Activated CD8-positive, alpha-beta T cell treated with anti-CD3 and anti-CD28 coated beads, Interleukin-2, amount 10 ng/mL, durations not matched to agents 7 days and 5 days (primary cell): ENCODE measurements at places on chromosomes 3 and 15.
A peak's percentile ranks its signal among the peaks of the same experiment; 100 is the strongest.

- DNase-seq = peak; percentile 53
These were observed 370.7 kb upstream of the SLCO3A1 start for GRCh38 chr15:91482799-91483198.

- no peak for DNase-seq
These were observed 692.3 kb downstream of the ZPLD1 start for GRCh38 chr3:103127098-103127630.

- no peak for DNase-seq
These were observed 50.5 kb upstream of the FBN1 start for GRCh38 chr15:48695827-48696573.

DNA sequence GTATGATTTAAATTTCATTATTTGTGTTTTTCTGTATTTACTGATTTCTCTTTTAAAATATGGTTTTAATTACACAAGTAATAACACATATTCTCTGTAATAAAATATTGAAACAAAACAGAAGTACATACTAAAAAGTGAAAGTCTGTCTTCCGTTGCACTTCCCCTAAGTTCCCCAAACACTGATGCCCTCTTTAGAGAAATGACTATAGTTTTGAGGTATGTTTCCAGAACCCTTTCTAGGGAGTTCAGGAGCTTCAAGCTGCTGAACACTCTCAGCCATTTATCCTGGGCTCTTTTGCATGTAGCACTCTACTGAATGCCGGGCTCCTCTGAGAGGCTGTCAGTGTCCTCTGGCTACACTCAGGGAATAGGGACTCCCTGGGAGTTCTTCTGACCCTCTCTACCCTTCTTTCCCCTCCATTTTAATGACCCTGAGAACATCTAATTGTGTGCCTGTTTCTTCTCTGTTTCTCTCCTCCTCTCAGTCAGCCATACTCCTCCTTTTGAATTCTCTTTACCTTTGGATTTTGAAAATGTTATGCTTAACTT, 60.4 kb upstream of the KCNAB1 start:
- no peak for DNase-seq

- DNase-seq = peak; percentile 47
These were observed 6.0 kb upstream of the PLCB2 start for GRCh38 chr15:40313531-40314398.

GRCh38 chr3:62659660-62660059, 215.6 kb downstream of the CADPS start:
- DNase-seq = no peak

GRCh38 chr3:129037093-129037419, 23.5 kb upstream of the GP9 start:
- DNase-seq = no peak

DNA sequence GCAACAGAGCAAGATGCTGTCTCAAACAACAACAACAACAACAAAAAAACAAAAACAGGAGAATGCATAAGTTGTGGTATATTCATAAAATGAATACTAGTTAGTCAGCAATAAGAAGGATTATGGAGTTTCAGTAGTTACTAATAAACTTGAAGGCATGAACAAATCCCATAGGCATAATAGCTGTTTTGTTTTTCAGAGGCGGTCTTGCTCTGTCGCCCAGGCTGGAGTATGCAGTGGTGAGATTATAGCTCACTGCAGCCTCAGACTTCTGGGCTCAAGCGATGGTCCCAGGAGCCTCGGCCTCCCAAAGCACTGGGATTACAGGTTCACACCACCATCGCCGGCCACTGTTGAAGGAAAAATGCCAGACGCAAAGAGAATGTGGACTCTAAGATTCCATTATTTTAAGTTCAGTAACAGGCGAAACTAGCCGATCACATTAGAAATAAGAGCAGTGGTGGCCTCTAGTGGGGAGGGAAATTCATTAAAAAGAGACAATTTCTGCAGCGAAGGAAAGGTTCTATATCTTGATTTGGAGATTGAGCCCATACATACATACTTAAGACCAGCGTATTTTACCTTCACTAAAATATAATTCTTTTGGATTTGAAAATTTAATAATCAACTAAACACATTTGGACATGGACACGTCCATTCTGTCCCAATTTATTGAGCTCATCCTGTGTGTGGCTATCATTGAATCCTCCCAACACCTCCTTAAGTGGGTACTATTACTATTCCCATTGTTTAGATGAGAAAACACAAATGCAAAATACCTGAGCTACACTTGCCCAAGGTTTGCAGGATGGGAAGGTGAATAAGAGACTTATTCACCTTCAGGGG, 27.4 kb upstream of the HDAC11 start:
- DNase-seq = peak; percentile 71

DNA sequence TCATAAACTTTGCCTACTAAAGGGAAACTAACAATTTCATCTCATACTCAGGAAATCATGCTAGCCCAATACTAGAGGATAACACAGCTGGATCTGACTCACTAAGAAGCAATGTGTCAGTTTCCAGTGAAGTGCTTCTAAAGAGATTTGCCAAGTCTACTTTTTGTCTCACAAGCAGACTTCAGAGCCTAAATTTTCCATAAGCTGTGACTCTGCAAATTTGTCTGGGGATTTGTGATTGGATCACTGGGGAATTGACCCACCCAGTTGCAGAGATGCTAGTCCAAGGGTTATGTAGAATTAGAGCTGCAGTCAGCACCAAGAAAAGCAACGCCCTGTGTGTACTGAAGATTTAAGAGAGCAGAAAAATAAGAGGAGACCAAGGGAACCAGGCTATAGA, 647.1 kb downstream of the NTRK3 start:
- DNase-seq = no peak

GRCh38 chr15:63448266-63448665, 56.1 kb upstream of the USP3 start:
- DNase-seq = no peak

DNA sequence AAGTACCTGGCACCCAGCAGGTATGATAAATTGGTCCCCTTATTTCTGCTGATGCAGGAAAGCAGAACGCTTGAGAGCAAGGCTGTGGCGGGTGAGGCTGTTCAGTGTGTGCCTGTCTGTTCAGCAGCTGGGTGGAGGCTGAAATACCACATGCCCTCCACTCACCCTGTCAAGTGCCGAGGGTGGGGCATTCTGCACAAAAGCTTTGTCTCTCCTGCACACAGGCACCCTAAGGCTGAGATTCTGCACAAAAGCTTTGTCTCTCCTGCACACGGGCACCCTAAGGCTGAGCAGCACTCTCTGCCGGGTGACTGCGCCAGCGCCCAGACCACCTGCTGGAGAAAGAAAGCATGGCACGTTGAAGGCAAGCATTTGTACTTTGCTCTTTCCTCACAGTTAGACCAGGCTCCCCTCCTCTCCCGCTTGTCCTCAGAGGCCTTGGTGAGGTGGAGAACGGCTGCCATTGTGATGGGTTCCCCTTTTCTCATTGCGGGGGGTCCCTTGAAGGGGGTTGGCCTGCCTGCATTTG, 97.5 kb downstream of the BDH1 start:
- DNase-seq = no peak

DNA sequence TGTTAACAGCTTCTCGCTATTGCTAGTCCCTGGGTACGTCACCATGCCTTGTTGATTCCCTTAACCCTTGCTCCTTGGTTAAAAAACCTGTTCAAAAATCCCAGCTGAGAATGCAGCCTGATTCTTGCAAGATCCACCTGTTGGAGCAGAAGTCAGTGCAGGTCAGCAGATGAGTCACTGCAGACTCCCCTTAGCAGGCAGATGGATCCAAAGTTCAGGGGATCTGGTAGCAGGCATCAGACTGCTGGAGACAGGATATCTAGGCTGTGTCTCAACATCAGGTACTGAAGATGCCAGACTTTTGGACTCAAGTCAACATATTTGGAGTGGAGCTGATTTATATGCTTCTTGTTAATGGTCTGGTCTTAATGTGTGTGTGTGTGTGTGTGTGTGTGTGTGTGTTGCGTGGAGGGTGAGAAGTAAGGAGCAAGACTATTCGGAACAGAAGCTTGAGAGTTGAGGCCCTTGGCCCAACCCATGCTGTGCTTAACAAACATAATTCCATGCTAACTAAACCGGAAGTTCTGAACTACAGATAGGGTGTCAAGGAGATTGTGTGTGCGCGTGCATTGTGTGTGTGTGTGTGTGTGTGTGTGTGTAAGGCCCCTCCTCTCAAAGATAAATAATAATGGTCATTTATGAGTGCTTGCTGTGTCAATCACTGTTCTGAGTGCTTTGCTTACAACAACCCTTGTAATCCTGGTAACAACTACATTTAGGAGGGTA, 1.0 kb upstream of the C3orf52 start:
- no peak for DNase-seq

- DNase-seq = no peak
These were observed 37.0 kb downstream of the FEM1B start for GRCh38 chr15:68314563-68314962.

- DNase-seq = no peak
These were observed 70.1 kb downstream of the TRAK1 start for GRCh38 chr3:42161050-42161935.

DNA sequence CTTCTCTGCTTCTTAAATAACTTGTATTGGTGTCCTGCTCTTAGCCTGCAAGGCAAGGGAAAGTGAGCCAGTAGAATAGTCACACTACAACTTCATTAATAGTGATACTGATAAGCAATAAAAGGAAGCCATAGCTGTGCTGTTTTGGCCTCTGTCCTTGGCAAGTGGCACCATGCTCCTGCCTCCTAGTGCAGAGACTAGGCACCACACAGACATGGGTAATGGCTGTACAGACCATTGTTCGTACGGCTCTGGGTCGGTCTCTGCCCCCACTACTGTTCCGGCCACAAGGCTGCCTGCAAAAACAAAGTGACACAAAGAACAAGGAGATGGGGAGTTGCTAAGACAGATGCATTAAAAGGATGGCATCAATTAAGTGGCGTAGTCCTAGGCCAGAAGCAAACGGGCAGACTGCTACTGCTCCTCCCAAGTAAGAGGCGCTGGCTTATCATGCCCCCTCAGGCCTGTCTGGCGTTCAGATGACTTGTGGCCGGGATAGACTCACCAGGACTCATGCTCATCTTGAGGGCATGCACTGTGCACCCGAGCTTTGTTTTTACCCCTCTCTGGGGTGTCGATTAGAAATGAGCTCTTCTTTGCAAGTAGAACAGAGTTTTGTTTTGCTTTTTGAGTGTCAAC, 75.6 kb downstream of the TRAK1 start:
- no peak for DNase-seq

- DNase-seq = no peak
These were observed 122.6 kb downstream of the CADM2 start for GRCh38 chr3:85081191-85081906.

DNA sequence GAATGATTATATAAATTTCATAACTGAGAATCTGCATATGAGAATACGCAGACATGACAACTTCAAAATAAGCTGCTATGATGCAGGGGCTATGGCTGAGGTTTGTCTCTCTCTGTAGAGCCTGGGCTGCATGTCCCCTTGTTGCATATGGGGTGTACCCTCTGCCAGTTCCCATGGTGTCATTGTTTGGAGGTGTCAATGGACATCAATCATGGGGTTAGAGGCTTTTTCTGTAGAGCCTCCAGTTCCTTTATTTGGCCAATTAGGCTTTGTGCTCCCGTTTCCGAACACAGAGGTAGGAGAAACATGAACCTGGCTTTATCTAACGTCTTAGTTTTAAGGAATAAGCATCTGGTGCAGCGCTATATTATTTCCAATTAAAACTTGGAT, 77.3 kb upstream of the RARB start:
- DNase-seq = no peak

DNA sequence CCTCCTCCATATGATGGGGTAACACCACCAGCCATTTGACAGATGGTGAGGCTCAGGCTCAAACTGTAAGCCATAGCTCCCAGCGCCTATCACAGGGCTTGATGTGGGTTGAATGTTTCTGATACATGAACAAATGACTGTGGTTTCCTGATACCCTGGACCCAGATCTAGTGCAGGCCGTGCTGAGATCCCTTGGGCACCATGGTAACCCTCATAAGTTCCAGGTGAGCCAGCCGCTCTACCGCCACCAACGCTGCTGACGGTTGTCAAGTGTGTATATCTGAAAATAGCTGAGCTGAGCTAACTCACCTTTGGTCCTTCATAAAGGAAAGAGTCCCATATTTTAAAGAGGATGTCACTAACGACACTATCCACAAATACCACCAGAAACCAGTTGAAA, 74.5 kb downstream of the TBC1D2B start:
- DNase-seq = no peak

GRCh38 chr3:49415931-49416601, 3.8 kb downstream of the TCTA start:
- peak; percentile 76 for DNase-seq

- no peak for DNase-seq
These were observed 338.5 kb upstream of the KCNH8 start for GRCh38 chr3:18809640-18810305.

GRCh38 chr3:55330355-55330754, 156.8 kb downstream of the WNT5A start:
- DNase-seq = no peak

DNA sequence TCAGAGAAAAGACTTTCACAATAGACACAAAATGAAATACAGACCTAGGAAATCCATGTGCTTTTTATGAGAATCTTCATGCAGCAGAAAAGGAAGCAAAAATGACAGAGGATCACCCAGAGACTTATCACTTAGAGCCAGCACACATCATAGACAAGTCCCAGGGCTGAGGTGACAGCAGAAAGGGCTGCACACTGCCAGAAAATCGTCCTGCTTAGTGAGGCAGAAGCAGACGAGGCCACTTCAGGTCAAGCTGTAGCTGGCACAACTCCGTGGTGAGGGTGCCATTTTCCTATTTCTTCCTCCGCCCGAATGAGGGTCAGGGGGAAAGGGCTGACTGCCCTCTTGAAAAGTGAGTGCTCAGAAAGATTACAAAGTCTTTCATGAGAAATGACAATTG, 95.9 kb upstream of the TNIK start:
- no peak for DNase-seq

GRCh38 chr3:138600100-138600745, 6.2 kb upstream of the CEP70 start:
- no peak for DNase-seq

GRCh38 chr3:188299068-188299467, 145.1 kb downstream of the LPP start:
- no peak for DNase-seq

GRCh38 chr15:58467121-58467721, 35.4 kb downstream of the LIPC start:
- no peak for DNase-seq

GRCh38 chr15:69394556-69395282, 19.4 kb upstream of the KIF23 start:
- peak; percentile 86 for DNase-seq

DNA sequence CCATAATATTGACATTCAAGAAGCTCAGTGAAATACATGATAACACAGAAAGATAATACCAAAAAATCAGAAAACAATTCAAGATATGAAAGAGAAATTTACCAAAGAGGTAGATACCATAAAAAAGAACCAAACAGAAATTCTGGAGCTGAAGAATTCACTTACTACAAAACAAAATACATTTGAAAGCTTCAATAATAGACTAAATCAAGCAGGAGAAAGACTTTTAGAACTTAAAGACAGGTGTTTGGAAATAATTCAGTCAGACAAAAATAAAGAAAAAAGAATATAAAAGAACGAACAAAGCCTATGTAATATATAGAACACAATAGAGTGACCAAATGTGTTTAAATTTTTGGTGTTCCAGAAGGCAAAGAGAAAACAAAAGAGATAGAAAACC, 158.7 kb downstream of the MOBP start:
- no peak for DNase-seq
